ENCODE measurements at places on chromosomes 6 and 20.

- ATAC-seq, result no peak
These were observed 39.7 kb upstream of the HDDC2 start for GRCh38 chr6:125341460-125341859.

DNA sequence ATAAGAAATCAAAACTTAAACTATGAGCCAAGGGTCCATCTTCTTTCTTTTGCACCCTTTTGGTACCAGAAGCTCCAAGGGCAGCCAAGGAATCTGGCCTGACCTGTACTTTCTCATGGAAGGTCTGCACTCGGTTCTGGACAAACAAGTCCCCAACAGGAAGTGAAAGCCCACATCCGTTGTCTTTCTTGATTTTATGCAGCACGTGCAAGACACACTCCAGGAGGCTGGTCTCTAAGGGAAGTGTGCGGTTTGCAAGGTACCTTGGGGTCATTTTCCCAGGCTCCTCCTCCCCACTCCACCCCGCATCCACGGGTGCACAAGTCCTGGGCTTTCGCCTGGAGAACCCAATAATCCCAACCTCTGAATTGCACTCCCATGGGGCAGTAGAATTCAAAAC lies 101.9 kb downstream of the NFATC2 start:
- ATAC-seq, result no peak

DNA sequence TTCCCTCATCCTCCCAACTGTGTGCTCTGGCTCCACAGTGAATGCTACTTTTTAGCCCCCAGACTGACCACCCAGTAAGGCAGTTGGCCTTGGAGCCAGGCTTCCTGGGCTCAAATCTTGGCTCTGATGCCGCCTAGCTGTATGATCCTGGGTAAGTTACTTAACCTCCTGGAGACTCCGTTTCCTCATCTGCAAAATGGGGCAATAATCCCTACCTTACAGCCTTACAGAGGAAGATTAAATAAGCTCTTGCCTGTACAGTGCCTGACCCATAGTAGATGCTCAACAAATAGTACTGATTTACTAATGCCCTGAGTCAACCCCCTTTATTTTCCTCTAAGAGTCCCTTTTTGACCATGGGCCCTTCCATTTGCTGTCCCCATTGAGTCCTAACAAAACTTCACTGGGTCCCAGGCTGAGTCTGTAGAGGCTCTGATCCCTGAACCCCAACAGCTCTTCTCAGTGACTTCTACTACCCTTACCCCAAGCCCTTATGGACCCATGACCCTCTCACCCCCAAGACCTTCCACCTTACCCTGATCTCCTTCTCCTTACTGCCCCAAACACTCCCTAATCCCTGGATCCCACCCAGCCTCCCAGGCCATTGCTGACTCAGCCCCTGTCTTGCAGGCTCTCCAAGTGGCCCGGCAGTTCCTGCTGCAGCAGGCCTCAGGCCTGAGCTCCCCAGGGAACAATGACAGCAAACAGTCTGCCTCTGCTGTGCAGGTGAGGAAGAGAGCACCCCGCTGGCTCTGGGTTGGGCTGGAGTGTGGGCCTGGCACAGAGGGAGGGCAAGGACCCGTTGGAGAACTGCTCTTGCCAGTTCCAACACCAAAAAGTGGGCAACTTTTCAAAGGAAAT lies 31.4 kb downstream of the FOXP4 start:
- ATAC-seq, result no peak

DNA sequence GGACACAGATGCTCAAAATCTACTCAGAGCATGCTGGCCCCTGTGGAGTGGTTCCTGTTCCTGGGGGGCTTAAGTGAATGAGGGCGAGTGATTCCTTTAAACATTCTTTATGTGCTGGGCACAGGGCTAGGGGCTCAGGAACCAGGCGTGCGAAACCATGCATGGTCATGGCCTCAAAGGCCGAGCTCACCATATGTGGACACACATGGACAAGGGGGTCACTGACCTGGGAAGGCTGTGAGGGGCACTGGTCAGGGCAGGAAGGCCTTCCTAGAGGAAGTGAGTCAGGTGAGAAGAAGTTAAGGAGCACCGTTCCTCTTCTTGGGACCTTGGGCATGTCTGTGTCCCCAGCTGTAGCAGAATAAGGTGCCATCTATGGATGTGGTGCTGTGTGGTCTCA lies 74.6 kb upstream of the BHLHE23 start:
- no peak for ATAC-seq

DNA sequence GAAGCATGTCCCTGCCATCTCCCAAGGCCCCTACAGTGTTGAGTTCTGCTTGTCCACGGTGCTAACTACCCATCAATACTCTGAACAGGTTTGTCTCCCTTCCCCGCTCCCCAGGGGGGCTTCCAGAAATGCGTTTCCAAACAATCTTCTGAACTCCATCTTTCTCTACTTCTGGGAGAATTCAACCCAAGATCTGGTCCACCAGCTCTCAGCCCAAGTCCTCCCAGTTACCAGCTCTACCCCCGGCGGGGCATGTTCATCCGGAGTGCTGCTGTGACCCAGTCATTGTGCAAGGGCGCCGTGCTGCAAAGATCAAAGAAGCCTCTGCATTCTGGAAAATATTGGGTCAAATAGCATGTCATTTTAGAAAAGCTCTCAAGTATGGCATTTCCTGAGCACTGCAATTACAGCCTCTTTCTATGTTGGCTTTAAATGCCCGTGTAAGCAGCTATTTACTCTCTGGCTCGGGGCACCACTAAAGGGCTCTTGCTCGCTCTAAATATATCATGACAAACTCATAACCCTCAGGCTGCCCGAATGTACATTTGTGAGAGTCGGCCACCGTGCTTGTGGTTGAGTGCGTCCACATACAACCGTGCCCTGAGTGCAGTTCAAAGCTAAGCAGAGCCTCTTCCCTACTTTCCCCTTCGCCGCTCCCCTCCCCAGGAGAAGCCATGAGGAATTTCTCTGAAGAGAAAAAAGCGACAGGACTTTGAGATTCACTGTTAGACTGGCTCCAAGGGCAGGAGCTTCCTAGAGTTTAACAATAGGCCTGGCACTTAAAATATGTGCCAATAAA lies 71.6 kb downstream of the BANF2 start:
- ATAC-seq, result no peak

DNA sequence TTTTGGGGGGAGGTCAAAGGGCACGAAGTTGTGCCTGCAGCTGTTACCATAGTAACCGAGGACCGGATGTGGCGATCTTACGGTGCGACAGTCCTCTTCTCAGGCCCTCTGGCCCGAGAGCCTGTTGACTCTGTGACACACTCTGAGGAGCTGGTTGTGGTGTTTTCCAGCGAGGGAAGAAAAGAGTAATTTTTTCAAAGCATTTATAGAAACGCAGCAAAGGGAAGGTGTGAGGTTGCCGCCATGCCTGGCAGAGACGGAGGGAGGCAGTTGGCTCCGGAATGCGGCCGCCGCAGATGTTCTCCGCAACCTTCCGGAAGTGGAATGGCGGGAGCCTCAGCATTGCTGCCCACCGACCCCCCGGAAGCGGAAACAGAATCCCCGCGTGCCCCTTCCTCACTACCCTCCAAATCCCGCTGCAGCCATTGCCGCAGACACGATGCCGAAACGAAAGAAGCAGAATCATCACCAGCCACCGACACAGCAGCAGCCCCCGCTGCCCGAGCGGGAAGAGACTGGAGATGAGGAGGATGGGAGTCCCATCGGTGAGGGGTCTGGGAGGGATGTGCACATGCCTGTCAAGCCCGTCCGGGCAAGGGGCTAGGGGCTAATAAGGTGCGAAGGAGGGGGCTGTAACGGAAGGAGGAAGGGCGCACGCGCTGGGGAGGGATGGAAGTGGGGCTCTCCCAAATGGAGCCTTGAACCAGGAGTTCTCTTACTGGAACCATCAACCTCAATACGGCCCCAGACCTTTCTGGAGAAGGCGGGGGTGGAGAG lies at the start of gene PRR3:
PRR3 (plus strand) TSS at position 390 of the 777 bp plus-strand sequence; CDS start at position 440, 50 bp downstream.
- ATAC-seq, result peak; percentile 81

DNA sequence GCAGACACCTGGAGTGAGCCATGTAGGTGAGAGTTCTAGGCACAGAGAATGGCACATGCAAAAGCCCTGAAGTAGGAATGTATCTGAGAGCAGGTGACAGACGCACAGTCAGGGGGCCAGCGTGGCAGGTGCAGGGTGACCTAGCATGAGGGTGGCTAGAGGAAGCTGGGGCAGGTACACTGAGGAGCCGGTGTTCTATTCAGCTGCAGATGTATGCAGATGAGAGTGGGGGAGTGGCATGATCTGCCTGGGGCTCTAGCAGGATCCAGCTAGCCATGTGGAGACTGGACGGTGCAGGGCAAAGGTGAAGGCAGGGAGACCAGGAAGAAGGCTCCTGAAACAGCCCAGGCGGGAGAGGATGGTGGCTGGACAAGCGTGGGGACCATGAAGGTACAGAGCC lies 10.7 kb downstream of the PEDS1 start:
- no peak for ATAC-seq

GRCh38 chr6:130587778-130588520 lies 222.1 kb downstream of the TMEM200A start:
- ATAC-seq, result peak; percentile 41

- no peak for ATAC-seq
These were observed 26.7 kb upstream of the NNAT start for GRCh38 chr20:37494301-37494700.

GRCh38 chr20:50445354-50446151 lies 64.6 kb upstream of the PTPN1 start:
- no peak for ATAC-seq

GRCh38 chr6:52881662-52881995 lies 27.9 kb downstream of the GSTA3 start:
- no peak for ATAC-seq

DNA sequence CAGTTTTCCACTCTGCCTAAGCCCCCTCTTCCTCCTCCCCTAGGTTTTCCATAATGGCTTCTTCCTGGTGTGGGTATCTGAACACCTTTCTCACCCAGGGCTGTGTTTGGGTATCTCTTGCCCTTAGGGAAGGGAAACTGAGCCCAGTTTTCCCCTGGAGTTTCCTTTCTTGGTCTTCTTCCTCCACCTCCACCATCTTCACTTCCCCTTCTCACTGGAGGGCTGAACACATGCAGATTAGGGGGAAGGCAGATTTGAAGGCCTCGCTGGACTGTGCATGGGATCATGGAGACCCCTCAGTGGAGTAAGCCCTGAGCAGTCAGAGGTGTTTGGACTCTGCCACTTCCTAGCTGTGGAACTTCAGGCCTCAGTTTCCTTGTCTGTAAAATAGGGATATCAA lies 27.8 kb downstream of the FOXP4 start:
- ATAC-seq, result no peak

DNA sequence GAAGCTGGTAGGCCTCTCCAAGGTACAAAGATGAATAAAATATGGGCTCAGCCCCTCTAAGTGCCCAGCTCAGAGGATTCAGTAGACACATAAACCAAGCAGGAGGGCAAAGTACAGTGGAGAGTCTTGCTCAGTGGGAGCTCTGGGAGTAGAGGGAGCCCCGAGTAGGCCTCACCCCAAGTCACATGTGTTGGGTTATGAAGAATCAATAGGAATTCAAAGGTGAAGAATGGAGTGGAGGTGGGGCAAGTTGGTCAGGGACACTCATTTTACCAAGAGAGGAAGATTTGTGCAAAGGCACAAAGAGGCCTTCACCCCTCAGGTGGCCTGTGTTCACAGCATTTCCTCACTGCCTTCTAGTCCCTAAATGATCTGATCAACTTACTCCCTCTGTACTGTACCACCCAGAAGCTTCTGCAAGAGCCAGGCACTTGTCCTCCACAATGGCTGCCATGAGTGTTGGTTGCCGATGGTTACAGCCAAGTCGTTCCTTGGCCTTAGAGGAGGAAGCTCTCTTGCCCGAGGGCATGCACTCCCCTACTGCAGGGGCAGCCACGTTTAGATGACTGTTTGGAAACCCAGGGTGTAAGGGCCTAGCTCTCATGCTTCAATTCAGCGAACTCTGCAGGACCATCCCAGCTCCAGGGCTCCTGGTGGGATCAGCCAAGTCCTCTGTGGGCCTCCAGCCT lies 6.7 kb upstream of the CDKN1A start:
- ATAC-seq, result no peak

DNA sequence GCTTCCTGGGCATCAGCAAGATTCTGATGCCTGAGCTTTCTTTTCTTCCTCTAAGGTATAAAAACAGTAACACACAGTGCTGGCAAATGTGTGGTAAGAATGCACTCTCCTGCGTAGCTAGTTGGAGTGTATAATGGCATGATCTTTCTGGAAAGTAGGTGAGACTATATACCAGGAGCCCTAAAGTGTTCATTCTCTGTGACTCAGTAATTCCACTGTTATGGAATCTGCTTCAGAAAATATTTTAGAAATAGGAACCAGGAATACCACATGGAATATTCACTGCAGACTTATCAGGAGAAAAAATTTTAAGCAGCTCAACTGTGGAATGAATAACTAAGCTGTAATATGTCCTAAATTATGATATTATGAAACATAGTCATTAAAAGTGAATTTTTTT lies 16.9 kb upstream of the CSE1L start:
- ATAC-seq, result no peak

GRCh38 chr20:52083627-52084232 lies 107.8 kb downstream of the ZFP64 start:
- ATAC-seq, result no peak

DNA sequence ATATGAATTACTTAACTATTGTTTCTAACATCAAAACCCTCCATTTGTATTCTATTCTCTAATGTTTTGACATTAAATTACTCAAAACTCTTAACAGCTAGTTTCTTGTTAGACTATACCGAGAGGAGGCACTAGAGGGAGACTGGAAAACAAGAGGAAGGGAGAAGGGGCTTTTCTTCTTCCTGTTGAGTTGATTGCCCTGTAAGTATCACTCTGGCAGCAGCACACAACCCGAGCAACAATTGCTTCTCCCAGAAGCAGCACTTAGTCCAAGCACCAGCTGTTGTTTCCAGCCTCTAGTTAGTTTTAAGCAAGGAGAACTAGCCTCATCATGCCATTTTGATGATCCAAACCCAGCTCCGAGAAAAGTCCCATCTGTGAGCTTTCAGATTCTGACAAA lies 603.8 kb downstream of the PRKN start:
- ATAC-seq, result no peak

GRCh38 chr6:44682987-44683779 lies 295.7 kb downstream of the CDC5L start:
- ATAC-seq, result no peak

DNA sequence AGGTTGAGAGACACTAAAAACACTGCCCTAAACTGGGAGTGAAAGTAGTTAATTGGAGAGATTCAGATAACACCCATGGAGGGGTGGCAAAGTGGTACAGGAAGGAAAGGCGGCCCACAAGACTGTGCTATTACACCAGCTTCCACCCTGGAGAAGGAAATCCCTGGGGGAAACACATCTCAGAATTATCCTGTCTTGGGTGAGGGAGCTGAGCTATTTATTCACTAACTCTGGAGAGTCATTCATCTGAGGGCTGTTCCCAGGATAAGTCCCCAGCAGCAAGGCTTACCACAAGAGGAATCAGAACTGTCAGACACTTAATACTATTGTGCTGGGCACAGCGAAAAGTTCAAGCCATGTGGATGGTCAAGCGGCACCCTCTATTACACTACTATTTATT lies 9.9 kb downstream of the TBCC start:
- ATAC-seq, result no peak
